ENCODE measurements at places on chromosomes 3 and 15. TPM values are rescaled to one million over a fixed set of nuclear protein-coding genes. Genes with fewer than 3 reads are reported as not detected.

DNA sequence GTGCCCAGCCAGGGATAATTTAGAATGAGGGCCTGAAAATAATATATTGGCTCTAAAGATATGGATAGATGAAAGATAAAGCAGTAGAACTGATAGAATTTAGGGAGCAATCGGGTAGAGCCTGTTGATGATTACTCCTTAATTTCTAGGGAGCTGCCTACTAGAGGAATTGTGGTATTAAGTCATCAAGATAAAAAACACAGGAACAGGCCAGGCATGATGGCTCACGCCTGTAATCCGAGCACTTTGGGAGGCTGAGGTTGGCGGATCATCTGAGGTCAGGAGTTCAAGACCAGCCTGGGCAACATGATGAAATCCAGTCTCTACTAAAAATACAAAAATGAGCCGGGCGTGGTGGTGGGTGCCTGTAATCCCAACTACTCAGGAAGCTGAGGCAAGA lies 130.4 kb downstream of the PCCB start:
- no peaks in the 10 kb centered on the region for H3K27me3 ChIP-seq
- DNase-seq: no peak
- no peaks in the 10 kb centered on the region for H3K36me3 ChIP-seq
- H3K4me1 ChIP-seq: no peaks in the 10 kb centered on the region
- H3K4me3 ChIP-seq: no peak overlapping the region

DNA sequence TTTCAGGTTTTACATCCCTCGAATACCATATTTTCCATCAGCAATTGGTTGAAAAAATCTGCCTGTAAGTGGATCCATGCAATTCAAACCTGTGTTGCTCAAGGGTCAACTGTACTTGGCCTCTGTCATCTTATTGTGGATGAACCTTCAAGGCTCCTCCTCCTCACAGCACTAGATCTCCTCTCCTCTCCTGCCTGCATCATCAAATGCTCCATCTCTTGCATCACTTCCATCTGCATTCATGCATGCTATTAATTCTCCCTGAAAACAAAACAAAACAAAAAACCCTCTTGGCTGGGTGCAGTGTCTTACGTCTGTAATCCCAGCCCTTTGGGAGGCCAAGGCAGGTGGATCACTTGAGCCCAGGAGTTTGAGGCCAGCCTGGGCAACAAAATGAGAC lies 10.1 kb downstream of the BCL2L10 start:
- no peak overlapping the region for H3K4me3 ChIP-seq
- no peaks in the 10 kb centered on the region for H3K36me3 ChIP-seq
- H3K4me1 ChIP-seq: peaks cover 29% of the 10 kb centered on the region
- H3K27me3 ChIP-seq: no peaks in the 10 kb centered on the region

DNA sequence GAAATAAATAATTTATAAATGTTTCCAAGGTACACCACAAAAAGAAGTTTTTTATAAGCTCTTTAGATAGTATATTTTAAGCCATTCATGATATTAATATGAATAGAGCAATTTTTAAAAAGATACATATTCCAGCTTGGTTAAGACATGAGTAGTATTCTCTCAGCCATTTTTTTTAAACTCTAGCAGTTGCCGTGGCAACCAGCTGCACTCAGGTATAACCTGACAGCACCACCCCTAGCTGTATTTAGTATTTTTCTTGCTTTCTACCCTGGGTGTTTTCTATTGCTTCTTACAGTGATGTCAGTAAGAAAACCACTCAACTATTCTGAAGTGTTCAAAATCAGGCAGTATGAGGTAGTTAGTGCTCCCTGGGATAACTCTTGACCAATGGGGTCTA lies 496.3 kb upstream of the CNTN3 start:
- no peaks in the 10 kb centered on the region for H3K27me3 ChIP-seq
- no peak overlapping the region for H3K27ac ChIP-seq
- H3K36me3 ChIP-seq: no peaks in the 10 kb centered on the region
- H3K4me3 ChIP-seq: no peak overlapping the region

- DNase-seq: no peak
- H3K4me3 ChIP-seq: no peak overlapping the region
- H3K36me3 ChIP-seq: no peaks in the 10 kb centered on the region
- no peaks in the 10 kb centered on the region for H3K4me1 ChIP-seq
- H3K27me3 ChIP-seq: no peaks in the 10 kb centered on the region
Measured at GRCh38 chr3:84008623-84009022, 950.2 kb upstream of the CADM2 start.

DNA sequence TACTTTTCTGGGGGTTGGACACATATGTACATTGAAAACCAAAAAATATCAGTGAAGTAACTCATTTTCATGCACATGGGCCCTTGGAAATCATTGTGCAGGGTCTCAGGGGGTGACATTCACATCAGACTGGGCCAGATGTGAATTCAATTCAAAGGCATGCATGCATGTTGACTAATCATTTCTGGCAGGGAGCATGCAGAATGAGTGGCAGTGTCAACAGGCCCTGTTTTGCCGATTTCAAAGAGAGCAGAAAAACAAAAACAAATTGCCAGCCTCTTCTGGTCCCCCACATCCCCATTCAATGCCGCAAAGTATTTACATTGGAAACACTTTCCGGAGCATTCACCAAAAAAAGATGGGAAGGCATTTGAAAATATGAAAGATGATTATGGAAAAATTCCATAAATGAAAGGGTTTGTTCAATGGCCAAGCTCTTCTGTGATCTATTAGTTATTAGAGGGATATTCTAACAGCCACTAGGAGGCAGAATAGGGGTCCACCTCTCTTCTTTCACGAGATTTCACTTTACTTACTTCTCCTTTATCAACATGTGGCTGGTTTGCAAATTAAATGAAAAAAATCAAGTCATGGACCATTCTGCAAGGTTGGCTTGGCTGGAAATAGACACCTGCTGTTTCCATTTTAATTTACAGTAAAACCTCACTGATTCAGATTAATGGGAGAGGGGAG lies 119.9 kb upstream of the FEZF2 start:
- no peaks in the 10 kb centered on the region for H3K36me3 ChIP-seq
- H3K4me1 ChIP-seq: no peaks in the 10 kb centered on the region
- H3K27ac ChIP-seq: no peak overlapping the region
- no peaks in the 10 kb centered on the region for H3K27me3 ChIP-seq

GRCh38 chr3:60461267-60461666 lies 790.0 kb downstream of the FHIT start:
- DNase-seq: no peak
- H3K4me3 ChIP-seq: no peak overlapping the region
- no peak overlapping the region for H3K27ac ChIP-seq
- H3K36me3 ChIP-seq: no peaks in the 10 kb centered on the region

- no peaks in the 10 kb centered on the region for H3K36me3 ChIP-seq
- H3K27me3 ChIP-seq: no peaks in the 10 kb centered on the region
- DNase-seq: no peak
- H3K4me1 ChIP-seq: no peaks in the 10 kb centered on the region
- H3K27ac ChIP-seq: no peak overlapping the region
Measured at GRCh38 chr3:8884630-8885290, 78.5 kb downstream of the RAD18 start.

DNA sequence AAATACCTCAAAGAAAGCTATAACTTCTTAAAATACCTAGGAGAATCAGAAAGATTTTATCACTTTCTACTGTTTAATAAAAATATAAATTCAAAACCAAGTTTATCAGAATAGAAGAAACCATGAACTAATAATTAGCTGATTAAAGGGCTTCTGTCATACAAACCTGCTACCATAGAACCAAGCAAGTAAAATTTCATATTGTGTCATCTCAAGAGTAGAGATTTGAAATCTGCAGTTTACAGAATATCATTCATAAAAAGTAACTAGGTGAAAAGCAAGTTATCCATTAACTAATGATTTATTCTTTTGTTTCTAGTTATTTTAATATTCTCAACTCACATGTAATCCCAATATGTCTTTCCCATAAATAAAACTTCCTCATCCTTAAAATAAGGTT lies 36.8 kb upstream of the XXYLT1 start:
- H3K4me3 ChIP-seq: no peak overlapping the region
- H3K36me3 ChIP-seq: peaks cover 4% of the 10 kb centered on the region
- no peak overlapping the region for H3K27ac ChIP-seq
- DNase-seq: no peak
- no peaks in the 10 kb centered on the region for H3K27me3 ChIP-seq

DNA sequence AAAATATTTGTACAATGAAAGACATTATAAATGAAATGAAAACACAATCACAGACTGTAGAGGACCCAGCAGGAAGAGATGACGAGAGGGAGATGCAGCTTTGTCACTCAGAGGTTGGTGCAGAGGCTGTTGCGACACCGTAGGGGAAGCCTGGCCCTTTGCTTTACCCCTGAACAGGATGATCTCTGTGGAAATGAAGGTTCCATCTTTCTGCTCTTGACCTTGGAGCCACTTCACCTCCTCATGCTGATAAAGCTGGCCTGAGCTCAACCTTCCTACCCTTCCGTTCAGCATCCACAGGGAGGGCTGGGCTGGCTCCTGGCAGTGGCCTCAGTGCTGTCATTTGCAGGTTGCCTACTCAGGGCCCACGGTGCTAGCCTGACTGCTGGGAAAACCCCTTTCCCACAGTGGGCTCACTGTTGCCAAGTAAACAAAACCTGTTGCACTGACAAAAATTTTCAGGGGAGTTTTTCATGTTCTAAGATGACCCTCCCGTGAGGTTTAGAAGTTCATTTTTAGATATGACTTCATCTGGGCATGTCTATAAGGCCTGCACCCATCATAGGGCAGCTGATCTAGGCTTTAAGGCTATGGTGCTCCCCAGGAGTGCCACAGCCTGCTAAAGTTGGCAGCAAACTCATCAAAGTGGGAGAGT lies 3.0 kb upstream of the CD80 start:
- H3K4me1 ChIP-seq: no peaks in the 10 kb centered on the region
- no peaks in the 10 kb centered on the region for H3K36me3 ChIP-seq
- H3K27ac ChIP-seq: no peak overlapping the region
- no peak for DNase-seq
- no peaks in the 10 kb centered on the region for H3K27me3 ChIP-seq

The CCDC13 gene
- total RNA-seq: 0.82 TPM

The CMTM8 gene
- 9.8 TPM for total RNA-seq

The GUCA1C gene
- not detected for total RNA-seq

The WDR5B gene
- total RNA-seq: 5.5 TPM

All from Panc1 (cell line).